Spinal cord (tissue), 10 donors: ENCODE measurements at places on chromosomes 16 and 17. TPM values are rescaled to one million over a fixed set of nuclear protein-coding genes. Genes with fewer than 3 reads are reported as not detected.
A peak's percentile ranks its signal among the peaks of the same experiment; 100 is the strongest.

DNA sequence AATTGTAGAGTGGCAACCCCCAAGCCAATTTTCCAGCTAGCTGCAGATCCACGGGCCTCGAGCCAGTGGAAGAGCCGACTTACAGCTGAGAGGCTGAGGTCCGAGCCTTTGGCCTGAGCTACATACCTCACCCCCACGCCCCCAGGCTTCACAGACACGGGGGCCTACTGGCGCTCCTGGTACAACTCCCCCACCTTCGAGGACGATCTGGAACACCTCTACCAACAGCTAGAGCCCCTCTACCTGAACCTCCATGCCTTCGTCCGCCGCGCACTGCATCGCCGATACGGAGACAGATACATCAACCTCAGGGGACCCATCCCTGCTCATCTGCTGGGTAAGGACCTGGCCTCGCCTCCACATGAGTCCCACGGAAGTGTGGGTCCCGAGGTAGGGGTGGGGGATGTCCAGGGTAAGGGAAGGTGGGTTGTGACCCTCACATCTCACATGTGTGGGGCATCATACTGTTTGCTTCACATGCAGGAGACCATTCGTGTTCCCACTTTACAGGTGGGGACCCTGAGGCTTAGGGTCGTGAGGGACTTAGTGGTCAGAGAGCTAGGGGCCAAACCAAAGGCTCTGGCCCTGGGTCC lies 3.4 kb downstream of the ACE start:
- no peak for DNase-seq

- DNase-seq = no peak
These were observed 9.4 kb downstream of the CCDC182 start for GRCh38 chr17:57735707-57736106.

GRCh38 chr17:1480747-1481465 lies 11.6 kb downstream of the MYO1C start:
- DNase-seq = no peak

- DNase-seq = no peak
These were observed 1.5 kb upstream of the OSGIN1 start for GRCh38 chr16:83951544-83951943.

GRCh38 chr17:38984666-38985065 lies 17.5 kb upstream of the FBXO47 start:
- DNase-seq = no peak

DNA sequence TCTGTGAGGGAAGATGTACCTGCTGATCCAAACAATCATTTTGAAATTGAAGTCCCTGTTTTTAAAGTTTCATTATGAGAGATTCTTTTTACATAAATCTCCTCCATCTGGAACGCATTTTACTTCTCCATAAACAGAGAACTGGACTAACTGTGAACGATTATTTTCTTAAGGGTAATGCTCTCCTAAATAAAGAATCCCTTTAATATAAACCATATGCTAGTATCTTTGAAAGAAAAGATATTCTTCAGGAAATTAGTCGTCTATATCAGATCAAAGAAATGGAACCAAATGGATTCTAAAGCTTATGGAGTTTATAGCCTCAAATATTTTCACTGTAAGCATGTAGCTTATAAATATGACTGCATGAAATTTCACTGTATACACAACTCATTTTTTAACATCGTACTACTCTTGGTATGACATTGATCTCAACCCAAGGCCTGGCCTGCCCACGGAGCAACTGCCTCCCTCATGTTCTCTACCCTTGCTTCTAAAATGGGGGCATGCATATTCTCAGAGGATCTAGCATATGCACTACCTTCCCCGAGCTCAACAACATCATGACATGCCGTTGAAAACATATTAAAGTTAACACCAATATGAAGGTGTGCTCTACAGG lies 66.4 kb downstream of the MYH10 start:
- no peak for DNase-seq

GRCh38 chr17:67528751-67529436 lies 151.8 kb downstream of the PITPNC1 start:
- no peak for DNase-seq

- DNase-seq = no peak
These were observed 30.5 kb downstream of the GRIN2A start for GRCh38 chr16:10151718-10152117.

- DNase-seq = no peak
These were observed 388.0 kb downstream of the SEC14L1 start for GRCh38 chr17:77528516-77529327.

DNA sequence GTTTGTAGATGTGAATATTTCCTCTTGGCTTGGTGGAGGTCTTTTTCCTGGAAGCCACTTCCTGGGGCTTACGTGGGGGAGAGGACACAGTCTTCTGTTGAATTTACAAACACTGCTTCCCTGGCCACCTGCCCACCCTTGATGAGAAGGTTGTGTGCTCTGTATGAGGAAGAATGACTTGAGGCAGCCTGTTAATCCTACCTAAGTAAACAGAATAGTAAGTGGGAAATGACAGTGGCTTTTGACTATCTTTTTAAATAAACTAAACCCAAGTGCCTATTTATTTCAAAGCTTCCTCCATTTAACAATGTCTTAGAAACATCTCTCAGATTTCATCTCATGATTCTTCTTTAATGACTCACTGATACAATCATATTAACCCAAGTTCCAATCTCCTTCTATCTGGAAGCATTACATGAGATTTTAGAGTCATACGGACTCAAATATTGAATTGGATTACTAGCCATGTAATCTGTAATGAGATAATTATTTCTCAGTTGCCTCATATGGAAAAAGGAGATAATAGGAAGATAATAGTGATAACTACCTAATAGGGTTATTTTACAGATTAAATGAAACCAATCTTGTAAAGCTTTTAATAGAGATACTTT lies 96.6 kb upstream of the SMIM36 start:
- peak; percentile 65 for DNase-seq

- no peak for DNase-seq
These were observed 4.9 kb downstream of the SLFN14 start for GRCh38 chr17:35555691-35556090.

DNA sequence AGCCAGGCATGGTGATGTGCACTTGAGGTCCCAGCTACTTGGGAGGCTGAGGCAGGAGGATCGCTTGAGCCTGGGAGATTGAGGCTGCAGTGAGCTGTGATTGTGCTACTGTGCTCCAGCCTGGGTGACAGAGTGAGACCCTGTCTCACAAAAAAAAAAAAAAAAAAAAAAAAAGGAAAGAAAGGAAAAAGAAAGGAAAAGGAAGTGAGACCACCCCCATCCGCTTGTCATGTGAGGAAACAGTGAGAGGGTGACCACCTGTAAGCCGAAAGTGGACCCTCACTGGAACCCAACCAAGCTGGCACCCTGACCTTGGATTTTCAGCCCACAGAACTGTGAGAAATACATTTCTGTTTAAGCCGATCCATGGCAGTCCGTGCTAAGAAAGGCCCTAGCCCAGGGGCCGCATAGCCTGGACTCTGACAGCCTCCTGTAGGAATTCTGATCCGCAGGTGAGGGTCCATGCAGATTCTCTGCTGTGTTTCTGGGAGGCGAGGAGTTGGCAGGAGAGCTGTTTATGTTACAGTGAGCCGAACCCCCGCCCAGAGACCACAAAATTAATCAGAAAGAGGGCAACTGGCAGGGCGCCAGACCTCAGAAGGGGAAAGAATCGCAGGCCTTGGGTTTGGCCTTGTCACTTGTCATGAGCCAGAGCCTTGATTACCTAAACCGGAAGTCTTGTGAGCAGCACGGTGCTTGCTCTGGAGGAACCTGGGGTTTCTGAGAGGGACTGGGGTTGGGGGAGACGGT lies 945 bp downstream of the SGSH start:
- DNase-seq = no peak

DNA sequence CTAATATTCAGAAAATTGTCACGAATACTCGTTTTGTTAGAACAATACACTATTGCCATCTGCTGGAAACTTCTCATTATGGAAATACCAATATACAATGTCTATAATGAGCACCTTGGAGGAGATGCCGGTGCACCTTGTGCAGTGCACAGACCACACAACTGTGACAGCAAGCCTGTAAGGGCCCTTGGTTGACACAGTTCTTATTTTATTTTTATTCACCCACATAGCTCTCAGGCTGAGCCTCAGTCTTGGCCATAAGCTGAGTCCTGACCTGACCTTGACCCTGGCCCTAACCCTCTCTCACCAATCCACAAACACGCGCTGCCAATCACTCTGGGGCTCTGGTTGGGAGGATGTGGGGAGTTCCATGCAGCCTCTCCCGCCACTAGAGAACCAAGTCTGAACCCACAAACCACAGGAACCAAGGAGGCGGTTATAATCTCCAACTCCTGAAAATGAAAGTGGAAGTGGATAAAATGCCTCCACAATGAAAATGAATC lies 7.6 kb downstream of the AIPL1 start:
- DNase-seq = no peak

- DNase-seq = no peak
These were observed 6.9 kb downstream of the SLC16A3 start for GRCh38 chr17:82235775-82236141.

DNA sequence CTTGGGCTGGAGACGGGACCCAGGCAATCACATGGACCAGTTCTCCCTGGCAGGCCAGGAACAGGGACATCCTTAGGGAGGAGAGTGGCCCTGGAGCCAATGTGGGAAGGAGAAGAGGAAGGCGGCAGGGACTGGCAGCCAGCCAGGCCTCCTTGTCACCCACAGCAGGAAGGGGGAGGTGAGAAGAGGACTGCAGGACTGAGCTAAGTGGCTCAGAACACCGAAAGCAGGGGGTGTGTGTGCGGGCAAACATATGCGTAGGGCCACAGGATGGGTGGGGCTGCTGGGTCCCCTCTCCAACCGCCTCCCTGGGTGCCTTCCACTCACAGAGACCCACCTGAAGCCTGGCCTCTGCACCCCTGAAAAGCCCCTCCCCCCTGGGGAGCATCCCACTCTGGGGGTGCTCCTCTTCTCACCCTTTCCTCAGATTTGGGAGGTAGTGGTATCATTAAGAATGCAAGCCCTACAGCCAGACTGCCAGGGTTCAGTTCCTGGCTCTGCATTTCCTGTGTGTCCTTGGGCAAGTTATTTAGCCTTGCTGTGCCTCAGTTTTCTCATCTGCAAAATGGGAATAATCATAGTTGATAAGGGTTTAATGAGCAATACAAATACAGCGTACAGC lies 8.1 kb downstream of the PNMT start:
- DNase-seq = no peak

DNA sequence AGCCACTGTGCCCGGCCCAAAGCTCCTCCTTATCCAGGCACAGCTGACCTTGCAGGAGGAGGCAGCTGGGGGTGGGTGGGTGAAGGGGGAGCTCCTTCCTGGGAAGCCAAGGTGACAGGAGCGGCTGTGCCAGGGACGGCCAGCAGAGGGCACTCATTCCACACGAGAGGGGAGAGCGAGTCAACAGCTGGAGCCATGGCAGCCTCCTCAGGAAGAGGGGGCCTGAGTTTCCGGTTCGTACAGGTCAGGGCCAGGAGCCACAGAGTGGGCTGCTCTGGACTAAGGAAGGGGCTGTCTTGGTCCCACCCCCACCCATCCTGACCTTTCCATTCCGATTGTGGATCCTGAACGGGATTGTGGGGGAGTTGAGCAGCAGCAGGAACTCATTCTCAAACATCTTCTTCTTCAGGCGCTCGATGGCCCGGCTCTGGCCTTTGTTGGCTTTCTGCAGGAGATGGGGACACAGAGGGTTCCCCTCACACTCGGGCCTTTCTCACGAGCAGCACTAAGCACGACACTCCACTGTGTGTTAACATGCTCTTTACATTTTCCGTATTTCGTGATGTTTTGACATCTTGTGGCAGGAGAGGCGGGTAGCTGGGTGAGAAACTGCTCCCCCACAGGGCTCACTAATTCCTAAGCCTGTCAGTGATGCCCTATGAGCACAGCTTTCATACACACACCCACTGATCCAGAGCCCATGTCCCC lies 61.6 kb downstream of the TIMM22 start:
- DNase-seq = no peak

DNA sequence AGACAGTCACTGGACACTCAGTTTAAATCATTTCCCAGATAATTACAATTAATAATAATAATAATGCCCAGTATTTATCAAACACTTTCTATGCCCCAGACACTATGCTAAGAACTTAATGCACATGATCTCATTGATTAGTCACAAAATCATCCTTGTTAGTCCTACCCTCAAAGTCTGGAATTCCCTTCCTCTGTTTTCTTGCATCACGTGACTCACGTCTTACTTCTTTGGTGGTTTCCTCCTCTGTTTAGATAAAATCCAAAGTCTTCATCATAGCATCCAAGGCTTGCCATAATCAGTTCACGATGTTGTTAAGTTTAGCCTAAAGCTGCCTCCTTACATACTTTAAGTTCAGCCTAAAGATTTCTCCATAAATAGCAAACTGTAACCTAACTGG lies 471.9 kb downstream of the PMP22 start:
- no peak for DNase-seq

GRCh38 chr16:55297910-55298479 lies 26.0 kb upstream of the IRX6 start:
- DNase-seq = no peak

DNA sequence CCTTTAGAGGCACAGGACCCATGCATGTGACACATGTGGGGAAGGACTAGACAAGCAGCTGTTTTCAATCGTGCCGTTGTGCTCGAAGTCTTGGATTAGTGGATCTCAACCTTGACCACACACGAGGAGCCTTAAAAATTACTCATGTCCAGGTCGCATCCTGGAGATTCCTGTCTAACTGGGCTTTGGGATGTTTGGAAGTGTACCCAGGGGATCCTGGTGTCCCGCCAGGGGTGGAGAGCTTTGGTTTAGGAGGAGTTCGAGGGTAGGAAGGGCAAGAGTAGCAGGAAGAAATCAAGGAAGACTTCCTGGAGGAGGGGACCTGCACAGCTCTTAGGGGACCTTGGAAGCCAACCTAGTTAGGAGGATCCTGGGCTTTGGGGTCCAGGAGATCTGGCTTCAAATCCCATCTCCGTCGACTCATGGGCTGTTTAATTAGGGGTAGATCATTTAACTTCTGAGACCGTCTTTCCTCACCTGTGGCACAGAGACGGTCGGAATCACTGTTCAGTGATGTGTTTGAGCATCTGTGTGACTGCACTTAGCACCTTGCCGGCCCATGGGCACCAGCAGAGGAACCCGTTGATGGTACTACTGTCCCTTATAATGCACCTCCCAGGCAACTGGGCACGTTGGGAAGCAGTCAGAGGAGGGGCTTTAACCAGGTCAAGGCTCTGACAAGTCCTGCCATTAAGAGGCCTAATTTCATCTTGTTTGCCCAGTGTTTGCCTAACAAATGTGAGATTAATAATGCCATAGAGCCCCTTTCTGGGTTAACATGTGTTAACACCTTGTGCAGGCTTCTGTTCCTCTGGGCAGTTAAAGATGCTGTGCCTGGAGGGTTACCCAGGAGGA lies 102.0 kb upstream of the PLCG2 start:
- no peak for DNase-seq

The KIFC3 gene
- 24.3 TPM for total RNA-seq

The ELOB gene
- 136 TPM for total RNA-seq

The GCGR gene
- total RNA-seq = 0.50 TPM

The C16orf74 gene
- 2.5 TPM for total RNA-seq

The CA7 gene
- 0.50 TPM for total RNA-seq

The CCNF gene
- total RNA-seq = 8.9 TPM

The SDR42E2 gene
- total RNA-seq = not detected

The ITGAE gene
- 26.5 TPM for total RNA-seq
